ENCODE measurements at places on chromosomes 7 and 10.

DNA sequence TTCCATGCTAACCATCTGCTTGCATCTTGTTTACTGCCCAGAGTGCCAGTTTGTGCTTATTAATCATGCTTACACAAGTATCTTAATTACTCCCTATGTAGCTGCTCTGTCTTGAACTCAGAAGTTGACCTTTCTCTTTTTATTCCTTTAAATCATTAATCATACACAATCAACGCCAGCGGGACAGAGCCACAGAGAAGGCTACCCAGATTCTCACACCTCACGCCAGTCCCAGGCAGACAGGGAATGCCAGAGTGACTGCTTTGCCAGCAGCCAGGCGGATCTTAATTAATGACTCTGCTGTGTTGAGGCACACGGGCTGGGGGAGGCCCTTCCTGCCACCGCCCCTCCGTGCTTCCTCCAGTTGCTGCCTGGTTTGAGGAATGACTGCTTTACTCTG is 229.4 kb downstream of the LRMDA start:
- no peak for DNase-seq

- DNase-seq = no peak
Measured at GRCh38 chr10:45424668-45425404, 50.8 kb downstream of the ALOX5 start.

GRCh38 chr7:6479067-6479466 is 31.3 kb upstream of the DAGLB start:
- peak; percentile 18 for DNase-seq

DNA sequence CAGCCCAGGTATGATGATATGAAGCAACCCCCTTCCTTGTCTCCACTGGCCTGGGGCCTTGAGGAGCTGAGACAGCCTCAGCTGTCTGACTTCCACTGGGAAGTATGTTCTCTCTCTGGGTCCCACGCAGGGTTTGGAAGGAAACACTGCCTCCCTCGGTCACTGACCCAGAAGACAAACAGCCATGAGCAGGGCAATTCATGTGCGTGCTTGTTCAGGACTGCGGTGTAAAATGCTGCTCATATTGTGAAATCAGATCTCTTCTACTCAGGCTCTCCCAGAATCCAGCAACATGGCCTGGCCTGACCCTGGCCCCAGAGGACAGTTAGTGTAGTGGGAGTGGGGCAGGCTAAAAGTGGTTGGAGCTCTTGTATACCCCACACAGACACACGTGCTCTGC is 2.8 kb downstream of the CLCN1 start:
- no peak for DNase-seq

DNA sequence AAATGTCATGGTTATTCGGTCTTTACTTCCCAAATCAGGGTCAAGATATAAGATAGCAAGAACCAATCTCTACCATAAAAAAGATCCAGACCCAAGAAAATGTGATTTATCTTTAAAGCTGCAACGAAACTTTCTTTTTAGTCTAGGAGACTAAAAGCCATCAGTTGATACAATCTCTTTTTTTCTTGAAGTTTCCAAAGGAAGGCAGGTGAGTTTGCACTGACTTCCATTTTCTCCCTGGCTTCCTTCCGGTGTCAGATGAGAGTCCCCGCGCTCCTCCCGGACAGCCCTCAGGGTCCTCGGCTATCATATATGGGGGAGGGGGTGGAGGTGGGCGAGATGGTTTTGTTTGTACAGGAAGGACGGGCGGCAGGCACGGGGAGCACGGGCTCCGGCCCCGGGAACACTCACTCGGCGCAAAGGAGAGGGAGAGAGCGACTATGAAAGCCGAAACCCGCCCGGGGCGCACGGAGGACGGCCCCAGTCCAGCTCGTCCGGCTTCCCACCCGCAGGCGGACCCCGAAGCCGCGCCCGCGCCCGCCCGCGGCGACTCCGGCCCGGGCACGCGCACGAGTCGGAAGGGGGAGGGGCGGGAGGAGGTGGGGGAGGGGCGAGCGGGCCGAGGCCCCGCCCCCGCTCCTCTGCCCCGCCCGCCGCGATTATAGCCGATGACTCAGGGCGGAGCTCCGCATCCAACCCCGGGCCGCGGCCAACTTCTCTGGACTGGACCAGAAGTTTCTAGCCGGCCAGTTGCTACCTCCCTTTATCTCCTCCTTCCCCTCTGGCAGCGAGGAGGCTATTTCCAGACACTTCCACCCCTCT is at the start of gene BAG3:
TSS of gene BAG3 (plus strand) at position 689 of the 822 bp plus-strand sequence. CDS start 296 bp downstream, outside the sequence.
- DNase-seq = peak; percentile 93

DNA sequence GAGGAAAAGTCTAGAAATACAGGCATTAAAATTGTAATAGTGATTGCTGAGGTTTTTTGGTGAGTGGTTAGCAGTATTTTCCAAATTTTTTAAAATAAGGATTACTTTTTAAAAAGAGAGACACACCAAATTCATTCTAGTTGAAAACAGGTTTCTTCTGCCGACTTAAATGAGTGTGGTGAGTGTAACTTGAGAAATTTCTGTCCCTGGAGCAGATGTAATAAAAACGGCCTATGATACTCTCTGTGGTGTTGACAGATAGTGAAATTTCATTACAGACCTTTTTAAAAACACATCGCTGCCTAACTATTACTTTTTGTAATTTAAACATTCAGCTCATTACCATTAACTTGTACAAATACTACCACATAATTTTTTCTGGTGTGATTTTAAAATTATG is 90.1 kb downstream of the CYP51A1 start:
- DNase-seq = no peak

DNA sequence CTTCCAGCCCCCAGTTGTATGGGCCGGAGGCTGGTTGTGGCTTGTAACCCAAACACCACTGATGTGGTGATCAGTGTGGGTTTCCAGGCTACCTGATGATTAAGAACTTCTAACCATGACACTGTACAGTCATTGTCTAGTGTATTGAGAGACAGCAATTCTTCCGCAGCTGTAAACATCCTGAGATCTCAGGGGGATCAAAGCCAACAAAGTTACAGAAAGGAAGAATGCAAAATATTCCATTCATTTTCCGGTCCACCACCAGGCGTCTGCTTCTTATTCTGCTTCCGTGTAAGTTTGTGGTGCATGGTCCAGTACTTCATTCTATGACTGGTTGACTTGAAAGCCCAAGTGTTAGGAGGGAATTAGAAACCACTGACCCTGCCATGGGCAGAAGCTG is 10.3 kb upstream of the GLI3 start:
- DNase-seq = no peak

GRCh38 chr10:11285171-11285570 is 267.5 kb downstream of the CELF2 start:
- no peak for DNase-seq

- DNase-seq = no peak
Measured at GRCh38 chr7:141452911-141453310, 98.3 kb upstream of the AGK start.

- no peak for DNase-seq
Measured at GRCh38 chr7:94580601-94581000, 71.0 kb downstream of the CASD1 start.

- no peak for DNase-seq
Measured at GRCh38 chr10:31756729-31757110, 171.9 kb downstream of the ARHGAP12 start.

DNA sequence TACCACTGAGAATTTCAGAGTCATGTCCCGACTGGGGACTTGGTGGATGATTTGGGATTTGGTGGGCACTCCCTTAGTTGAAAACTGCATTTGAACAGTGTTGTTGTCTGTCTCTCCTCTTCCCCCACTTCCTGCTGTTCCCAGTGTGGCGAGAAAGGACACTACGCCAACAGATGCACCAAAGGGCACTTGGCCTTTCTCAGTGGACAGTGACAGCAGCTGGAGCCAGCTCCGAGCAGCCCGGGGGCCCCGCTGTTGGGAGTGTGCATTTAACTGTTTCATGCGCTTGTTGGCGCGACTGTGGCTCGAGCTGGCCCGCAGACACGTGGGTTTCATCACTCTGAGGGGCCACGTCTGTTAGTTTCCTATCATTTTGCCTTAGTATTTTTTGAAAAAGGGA is 9.7 kb downstream of the ATP5MF start:
- DNase-seq = no peak

- no peak for DNase-seq
Measured at GRCh38 chr10:101726115-101726387, 31.1 kb upstream of the FBXW4 start.

DNA sequence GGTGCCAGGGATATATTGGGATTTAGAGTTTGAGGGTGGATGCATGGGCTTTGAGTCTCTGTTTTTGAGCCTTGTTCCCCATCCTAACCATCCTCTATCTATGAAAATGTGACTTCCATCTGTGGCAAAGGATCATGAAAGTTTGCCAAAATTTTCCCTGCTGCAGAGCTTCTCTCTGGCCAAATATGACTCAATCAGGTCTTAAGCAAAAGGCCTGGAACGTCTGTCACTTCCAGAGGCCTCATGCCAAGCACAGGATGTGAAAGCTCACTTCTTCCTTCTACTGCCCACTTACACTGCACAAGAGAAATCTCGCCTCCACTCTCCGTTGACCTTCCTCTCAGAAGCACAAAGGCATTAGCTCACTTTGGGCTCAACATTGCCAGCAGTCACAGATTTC is 696.9 kb upstream of the NRP1 start:
- peak; percentile 29 for DNase-seq

DNA sequence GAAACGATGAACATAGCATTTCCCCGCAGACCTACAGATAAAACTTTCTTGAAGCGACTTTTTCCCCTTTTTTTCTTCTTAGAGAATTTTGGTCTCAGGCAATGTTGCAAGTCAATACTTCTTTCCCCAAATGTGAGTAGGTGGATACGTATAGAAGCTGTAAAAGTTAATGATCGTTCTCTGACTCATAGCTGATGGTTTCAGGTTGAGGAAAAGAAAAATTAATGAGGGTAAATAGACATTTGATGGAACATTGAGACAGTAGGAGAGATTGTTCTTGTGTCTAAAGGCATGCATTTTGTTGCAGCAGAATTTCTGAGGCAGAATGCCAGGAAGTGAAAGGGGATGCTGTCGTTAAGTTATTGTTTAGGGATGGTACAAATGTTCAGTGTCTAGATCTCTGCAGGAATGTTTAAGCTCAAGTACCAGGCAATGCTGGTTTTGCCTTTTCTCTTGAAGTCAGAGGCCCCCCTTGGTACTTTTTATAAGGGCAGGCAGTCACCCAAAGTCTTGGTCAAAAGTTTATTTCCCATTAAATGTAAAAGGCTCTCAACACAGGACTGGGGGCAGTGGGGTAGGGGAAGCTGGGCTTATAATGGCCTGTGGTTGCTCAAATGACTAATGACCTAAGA is 9.3 kb downstream of the TCF7L2 start:
- DNase-seq = no peak

- DNase-seq = no peak
Measured at GRCh38 chr10:129131457-129132132, 335.4 kb upstream of the MGMT start.

DNA sequence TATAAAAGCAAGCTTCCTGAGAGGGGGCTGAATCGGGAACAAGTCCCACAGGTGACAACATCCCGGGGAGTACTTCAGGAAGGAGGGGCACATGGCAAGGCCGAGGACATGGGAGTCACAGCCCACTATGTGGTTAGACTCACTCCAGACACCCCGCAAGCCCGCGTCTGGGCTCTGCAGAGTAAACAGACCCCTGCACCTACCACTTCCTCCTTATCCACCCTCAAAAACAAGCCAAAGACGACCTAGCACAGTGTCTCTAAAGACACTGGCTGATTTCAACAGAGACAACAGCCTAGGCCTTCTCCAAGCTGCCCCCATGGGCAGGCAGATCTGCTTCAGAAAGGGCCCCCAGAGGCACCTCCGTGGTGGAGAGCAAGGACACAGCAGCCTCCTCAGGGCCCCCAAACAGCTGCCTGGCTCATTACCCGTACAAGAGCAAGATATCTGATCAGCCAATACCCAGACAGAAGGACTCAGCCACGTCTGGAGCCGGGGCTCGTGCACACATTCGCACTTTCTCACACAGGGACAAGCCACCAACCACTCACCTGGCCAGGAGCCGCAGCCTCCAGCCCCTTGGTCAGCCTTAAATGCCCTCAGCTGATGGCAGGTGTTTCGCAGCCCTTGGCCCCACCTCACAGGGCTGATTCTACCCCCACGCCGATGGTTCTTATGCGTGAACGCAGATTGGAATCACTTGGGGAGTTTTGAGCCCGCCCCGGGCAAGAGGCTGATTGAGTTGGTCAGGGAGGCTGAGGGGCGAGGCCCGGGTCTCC is 10.7 kb upstream of the KPNA7 start:
- DNase-seq = no peak

DNA sequence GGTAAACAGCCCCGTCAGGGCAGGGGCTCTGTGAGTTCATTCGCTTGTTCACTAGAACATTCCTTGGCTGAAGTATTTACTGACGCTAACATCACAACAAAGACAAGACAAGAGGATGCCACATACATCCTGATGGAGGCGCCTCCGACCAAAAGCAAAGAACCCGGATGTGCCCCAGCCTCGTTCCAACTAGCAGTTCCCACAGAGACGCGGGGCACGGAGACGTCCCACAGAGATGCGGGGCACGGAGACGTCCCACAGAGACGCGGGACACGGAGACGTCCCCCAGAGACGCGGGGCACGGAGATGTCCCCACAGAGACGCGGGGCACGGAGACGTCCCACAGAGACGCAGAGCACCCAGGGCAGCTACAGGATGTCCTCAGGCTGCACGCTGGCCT is 35.4 kb upstream of the CFAP46 start:
- peak; percentile 27 for DNase-seq

DNA sequence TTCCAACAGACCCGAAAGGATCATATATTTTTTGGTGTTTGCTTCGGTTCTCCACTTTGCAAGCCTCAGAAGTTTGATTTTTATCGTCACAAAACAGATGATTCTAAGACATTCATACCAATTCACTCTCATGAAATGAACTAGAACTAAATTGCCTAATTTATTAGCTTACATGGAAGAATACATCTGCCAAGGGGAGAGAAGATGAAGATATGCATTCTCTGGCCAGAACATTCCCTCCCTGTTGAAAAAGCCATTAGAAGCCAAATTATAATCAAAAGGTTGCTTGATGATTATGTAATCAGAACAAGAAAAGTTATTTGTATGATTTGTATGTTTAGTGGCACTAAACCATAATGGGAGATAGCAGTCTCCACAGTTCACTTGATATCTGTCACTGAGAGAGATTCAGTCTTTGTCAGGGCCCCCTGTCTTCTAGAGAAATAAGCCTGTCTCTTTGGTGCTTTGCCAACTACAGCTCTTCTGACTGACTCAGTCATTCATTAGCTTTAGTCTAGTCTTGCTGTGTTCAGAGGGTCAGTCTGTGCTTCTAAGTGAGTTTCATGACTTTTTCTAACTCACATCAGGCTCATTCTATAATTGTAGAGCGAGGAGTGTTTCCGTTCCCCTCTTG is 95.3 kb upstream of the GNAI1 start:
- no peak for DNase-seq

DNA sequence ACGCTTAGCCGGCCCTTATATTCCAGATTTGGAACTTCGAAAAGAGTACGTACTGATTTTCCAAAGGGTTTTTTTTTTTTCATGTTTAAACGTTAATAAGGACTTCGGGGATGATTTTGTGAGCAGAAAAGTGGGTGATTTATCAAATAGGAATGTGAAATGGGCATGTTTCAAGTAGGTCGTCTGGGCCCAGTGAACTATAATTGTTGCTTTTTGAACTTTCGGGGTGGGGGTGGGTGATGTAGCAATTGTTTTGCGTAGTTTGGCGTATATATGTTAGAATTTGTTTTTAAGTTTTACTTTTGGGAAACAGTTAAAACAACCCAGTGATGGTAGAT is 299 bp upstream of the PBLD start:
- no peak for DNase-seq

- no peak for DNase-seq
Measured at GRCh38 chr10:7035126-7035761, 375.6 kb downstream of the SFMBT2 start.

- no peak for DNase-seq
Measured at GRCh38 chr7:139186146-139186545, 44.9 kb upstream of the UBN2 start.

GRCh38 chr10:127372361-127372760 is 176.0 kb upstream of the INSYN2A start:
- DNase-seq = no peak

All from mucosa of descending colon (tissue), 3 donors.